ENCODE measurements at places on chromosomes 6 and 20.
A peak's percentile ranks its signal among the peaks of the same experiment; 100 is the strongest.

DNA sequence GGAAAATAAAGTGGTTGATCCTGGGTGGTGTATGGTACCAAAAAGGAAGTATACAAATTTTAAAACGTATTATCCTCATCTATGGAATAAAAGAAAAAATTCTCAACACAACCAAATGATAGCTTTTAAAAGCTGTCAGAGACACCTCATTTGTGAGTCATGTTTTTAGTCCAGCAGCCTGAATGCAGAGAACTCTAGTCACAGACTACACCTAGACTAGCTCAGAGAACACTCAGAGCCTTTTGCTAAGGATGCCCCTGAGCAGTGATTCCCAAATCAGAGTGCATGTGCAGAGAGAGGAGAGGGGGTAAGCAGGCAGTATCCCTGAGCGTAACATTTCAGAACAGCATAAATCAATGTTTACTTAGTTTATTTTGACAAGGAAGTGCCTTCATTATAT, 809.3 kb downstream of the HACE1 start:
- no peak for DNase-seq

GRCh38 chr6:84521511-84521910, 242.9 kb downstream of the TBX18 start:
- DNase-seq: no peak

DNA sequence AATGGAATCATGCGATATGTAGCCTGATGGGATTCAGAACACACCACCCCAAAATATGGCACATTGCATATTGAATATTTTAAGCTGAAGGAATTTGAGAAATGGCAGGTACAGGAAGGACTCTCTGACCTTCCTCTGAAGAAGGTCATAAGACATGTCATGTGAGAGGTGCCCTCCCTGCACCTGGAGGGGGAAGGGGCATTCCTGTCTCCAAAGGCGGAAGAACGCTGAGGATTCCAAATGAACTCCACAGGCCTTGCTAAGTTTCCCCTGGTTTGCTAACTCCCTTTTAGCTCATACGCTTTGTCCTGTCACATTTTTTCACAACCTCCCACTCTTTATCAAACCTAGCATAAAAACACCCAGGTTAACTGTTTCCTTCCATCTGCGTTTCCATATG, 347.8 kb downstream of the CDKAL1 start:
- DNase-seq: no peak

- DNase-seq: no peak
Measured at GRCh38 chr6:157716251-157716995, 106.6 kb upstream of the SNX9 start.

DNA sequence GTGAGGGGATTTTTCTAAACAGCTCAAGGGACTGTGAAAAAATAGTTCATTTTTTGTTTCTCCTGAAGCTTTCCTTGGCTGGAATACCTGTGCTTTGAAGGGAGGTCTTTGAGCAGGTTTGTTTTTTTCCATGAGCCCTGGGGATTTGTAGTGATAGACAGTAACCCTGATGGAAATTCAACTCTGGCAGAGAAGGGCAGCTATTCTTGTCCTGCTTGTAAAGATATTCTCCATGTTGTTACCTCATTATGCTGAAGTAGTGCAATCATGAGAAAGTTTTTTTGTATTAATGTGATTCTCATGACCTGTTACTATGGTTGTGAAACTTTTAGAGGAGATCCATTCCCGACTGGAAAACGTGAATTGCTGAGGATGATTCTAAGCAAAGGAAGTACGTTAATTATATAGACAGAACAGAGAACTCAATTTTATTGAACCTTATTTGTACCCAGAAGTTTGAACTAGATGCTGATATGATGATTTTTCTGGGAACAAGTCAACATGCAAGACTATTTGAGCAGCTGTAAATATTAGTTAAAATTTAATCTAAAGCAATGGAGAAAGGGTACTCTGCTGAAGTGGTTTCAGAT, 12.5 kb downstream of the UTRN start:
- DNase-seq: no peak

DNA sequence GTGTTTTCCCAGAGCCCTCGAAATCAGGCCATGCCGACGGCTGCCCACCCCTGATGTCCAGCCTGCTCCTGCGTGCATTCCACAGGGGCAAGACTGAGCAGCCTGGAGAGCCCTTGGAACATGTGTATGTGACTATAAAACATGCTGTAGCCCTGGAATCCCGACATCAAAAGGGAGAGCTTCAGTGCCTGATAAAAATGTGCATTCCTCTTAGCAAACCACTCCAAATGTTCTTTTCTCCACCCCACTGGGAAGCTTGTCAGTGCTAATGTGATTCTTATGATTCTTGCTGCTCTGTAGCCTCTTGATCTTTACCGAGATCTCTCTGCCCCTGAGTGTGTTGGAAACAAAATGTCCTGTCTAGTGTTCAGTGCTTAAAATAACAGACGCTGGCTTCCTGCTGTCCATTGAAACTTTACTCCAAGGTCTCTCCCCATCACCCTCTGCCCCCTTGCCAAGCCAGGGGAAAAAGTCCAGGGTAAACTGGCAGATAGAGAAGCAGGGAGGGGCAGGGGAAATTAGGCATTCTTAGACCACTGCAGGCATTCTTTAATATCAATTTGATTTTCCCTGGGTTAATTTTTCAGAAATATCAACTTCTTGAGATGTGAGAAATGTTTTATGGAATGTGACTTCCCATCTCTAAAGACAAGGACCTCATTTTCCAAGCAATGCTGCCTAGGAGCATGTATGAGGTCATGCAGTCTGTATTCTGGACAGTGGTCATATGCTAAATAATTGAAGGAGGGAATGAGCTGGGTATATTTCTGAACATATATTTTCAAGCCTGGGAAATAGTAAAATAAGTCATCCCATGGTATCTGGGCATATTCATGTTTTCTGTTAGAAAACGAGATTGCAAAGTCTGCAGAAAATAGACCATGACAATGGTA, 73.8 kb upstream of the ISM1 start:
- DNase-seq: no peak

DNA sequence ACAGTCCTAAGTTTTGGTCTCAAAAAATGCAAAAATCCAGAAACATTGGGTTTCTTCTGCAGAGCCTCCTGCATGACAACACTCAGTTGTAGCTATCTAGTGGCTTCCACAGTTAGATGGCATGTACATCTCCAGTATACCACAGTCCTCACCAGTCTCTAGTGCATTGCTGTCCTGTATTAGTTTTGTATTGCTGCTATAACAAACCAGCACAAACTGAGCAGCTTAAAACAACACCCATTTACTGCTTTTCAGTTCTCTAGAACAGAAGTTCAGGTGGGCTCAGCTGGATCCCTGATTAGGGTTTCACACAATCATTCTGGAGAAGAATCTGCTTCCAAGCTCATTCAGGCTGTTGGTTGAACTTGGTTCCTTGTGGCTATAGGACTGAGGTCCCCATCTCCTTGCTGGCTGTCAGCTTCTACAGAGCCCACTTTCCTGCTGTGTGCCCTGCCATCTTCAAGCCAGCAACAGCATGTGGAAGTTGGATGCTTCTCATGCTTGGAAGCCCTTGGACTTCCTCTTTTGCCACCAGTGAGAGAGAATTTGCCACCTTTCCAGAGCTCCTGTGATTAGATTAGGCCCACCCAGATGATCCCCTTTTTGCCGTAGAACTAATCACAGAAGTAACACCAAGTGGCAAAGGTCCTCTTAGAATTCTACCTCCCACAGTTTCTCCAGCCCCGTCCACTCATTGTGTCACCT, 48.9 kb upstream of the TBC1D7 start:
- no peak for DNase-seq

DNA sequence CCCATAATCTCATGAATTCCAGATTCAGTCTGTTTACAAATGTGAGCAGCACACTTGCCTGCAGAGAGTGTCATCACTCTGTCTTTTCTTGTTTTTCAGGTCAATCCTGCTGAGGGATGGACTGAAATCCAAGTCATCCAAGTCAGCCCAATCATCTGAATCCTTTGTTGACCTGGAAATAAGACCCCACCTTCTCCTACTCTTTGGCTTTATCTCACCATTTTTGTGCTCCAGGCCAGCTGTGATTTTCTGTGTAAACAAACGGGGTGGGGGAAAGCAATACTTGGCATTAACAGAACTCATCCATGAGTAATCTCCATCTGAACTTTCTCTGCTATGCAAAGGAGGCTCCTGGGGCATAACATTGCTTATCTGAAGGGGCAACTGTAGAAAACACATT, 16.9 kb upstream of the GSTA4 start:
- DNase-seq: no peak

DNA sequence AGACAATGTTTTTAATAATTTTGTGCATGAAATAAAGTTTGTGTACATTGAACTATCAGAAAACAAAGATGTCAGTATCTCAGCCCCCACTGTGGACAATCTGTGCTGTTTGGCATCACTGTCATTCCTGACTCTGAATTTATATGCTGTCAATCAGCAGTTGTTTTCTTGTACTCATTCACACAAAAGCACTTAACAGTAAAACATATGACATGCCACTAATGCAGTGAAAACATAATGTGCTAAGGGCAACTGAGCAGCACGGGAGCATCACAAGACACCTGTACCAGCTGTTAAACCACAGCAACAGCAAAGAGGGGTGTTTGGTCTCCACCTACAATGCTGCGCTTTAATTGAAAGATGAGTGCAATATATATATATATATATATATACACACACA, 647.8 kb upstream of the SLC35B3 start:
- DNase-seq: no peak

DNA sequence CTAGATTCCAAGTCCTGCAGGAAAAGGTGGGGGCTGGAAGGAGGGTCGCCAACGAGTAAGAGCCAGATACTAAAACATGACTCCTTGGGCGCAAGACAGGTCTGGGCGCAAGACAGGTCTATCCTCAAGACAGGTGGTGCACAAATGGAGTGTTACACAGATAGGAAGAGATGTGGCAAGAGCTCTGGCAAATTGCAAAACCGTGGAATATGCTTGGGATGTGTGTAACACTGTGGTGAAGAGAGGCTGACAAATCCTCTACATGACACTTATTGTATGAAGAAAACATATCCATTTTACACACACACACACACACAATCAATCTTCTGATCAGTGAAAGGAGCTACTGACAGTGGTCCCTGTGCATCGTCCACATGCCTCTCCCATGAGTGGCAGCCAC, 77.6 kb downstream of the TBC1D7 start:
- DNase-seq: no peak

GRCh38 chr6:41406728-41407489, 71.5 kb downstream of the NCR2 start:
- no peak for DNase-seq

GRCh38 chr6:628766-629165, 28.1 kb downstream of the HUS1B start:
- DNase-seq: no peak

- no peak for DNase-seq
Measured at GRCh38 chr6:12995419-12995818, 278.9 kb downstream of the PHACTR1 start.

GRCh38 chr6:146560607-146561006, 17.0 kb downstream of the RAB32 start:
- DNase-seq: no peak

GRCh38 chr20:55417836-55418235, 587.5 kb downstream of the CBLN4 start:
- DNase-seq: no peak

GRCh38 chr6:88750936-88751335, 212.5 kb downstream of the RNGTT start:
- DNase-seq: no peak

DNA sequence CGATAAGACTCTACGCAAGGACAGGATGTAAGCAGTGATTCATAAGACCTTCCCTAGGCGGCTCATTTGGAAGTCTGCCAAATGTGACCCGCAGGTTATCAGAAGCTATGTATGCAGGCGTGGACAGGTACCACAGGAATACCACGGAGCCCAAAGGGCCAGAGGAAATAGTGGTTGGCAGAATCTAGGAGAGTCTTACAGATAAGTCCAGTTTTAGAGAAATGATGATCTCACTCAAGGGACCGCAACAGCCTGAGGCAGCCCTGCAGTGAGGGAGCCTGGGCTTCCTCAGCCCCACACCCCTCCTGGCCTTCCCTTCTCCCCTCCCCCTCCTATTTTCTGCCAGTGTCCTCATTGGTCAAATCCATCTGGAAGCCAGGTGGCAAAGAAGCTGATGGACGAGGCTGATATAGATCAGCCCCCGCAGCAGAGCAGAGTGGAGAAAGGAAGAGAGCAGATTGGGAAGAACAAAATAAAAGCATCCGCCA, 110.6 kb downstream of the FNDC1 start:
- no peak for DNase-seq

DNA sequence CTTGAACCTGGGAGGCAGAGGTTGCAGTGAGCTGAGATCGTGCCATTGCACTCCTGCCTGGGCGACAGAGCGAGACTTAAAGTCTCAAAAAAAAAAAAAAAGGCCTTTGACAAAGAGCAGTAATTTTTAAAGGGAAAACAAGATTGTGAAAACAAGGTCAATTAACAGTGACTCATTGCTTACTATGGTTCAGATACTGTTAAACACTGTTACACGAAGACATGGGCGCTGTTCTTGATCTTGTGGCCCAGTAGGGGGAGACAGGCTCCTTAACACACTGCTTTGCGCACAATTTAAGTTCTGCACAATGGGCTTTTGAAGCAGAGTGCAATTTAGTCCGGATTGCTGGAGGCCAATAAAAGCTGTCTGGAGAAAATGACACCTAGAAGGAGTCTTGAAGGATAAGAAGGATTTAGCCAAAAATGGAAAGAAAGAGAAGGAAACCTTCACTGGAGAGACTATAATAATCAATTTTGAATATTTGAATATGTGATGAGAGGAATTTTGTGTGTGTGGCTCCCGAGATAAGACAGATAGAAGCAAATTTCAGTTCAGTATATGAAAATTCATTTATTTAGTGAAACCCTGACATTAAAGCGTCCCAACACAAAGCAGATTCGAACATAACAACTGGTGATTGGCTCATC, 6.0 kb upstream of the LATS1 start:
- peak; percentile 14 for DNase-seq

GRCh38 chr20:19875376-19876221, 117.5 kb downstream of the RIN2 start:
- no peak for DNase-seq

- no peak for DNase-seq
Measured at GRCh38 chr6:39425346-39426072, 103.0 kb upstream of the KCNK16 start.

DNA sequence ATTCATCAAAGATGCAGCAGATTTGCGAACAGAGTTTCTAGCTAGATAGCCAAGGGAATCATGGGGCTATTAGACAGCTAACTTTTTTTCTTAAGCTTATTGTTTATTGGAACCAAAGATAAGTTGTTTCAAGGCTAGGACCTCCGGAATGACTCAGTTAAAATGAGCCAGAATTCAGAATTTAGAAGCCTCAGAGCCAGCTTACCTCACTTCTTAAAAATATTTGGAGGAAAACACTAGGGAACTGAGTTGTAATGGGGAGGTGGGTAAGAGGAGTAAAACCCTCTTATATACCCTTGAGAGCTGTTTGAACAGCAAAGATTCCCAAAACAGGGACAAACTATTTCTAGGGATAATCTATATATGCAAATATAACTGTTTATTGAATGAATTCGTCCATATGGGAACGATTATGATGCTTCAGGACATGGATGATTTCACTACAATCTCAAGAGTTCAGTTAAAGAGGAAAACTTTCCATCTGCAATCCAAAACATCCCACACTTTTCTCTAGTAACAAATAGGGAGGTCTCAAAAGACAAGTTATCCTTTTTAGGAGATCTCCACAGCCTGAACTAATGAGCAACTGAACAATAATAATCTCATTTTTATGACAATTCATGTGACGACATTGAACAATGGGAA, 12.6 kb upstream of the CARMIL1 start:
- no peak for DNase-seq

- DNase-seq: no peak
Measured at GRCh38 chr6:164404812-164405488, 904.5 kb downstream of the C6orf118 start.

- no peak for DNase-seq
Measured at GRCh38 chr6:116060572-116061283, at the start of gene FRK. Gene FRK (minus strand): TSS chr6:116060891. CDS start chr6:116060311, 580 bp downstream.

Data from activated T-cell treated with anti-CD3 and anti-CD28 coated beads for 1 hour (primary cell).